ENCODE measurements at places on chromosomes 5 and 9. TPM values are rescaled to one million over a fixed set of nuclear protein-coding genes. Genes with fewer than 3 reads are reported as not detected.

Gene ECM2
- 18.0 TPM for polyA plus RNA-seq

Gene KCNV2
- 0.12 TPM for polyA plus RNA-seq

Gene SLC46A2
- 0.18 TPM for polyA plus RNA-seq

Gene SLC6A18
- polyA plus RNA-seq: not detected

Gene RMI1
- polyA plus RNA-seq: 8.1 TPM

Gene ISOC1
- polyA plus RNA-seq: 26.4 TPM

Gene SLC36A3
- not detected for polyA plus RNA-seq

Gene GAPT
- 0.59 TPM for polyA plus RNA-seq

Gene PCDHA10
- 0.25 TPM for polyA plus RNA-seq

Gene SHOC1
- polyA plus RNA-seq: 0.26 TPM
